ENCODE measurements at places on chromosomes 13 and 19. TPM values are rescaled to one million over a fixed set of nuclear protein-coding genes. Genes with fewer than 3 reads are reported as not detected.

FFAR3 gene
- 4.9 TPM for total RNA-seq

DNA sequence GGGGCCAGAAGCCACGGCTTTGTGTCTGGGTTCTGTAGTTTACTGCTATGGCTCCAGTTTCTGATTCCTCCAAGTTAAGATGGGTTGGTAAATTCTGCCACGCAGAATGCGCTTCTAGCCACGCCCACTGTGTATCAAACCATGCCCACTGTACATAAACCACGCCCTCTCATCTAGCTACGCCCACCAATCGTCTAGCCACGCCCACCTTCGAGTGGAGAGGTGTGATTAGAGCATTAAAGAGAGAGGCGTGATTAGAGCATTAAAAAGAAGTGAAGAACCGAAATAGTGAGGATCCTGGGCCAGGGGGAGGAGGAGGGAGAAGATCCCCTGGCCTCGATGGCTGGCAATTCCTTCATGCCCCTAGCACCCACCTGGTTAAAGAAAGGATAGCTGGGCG lies 43.7 kb upstream of the ADGRE5 start:
- DNase-seq: peak; percentile 32

GRCh38 chr13:110300090-110300815 lies 6.7 kb downstream of the COL4A1 start:
- no peak for DNase-seq

DNA sequence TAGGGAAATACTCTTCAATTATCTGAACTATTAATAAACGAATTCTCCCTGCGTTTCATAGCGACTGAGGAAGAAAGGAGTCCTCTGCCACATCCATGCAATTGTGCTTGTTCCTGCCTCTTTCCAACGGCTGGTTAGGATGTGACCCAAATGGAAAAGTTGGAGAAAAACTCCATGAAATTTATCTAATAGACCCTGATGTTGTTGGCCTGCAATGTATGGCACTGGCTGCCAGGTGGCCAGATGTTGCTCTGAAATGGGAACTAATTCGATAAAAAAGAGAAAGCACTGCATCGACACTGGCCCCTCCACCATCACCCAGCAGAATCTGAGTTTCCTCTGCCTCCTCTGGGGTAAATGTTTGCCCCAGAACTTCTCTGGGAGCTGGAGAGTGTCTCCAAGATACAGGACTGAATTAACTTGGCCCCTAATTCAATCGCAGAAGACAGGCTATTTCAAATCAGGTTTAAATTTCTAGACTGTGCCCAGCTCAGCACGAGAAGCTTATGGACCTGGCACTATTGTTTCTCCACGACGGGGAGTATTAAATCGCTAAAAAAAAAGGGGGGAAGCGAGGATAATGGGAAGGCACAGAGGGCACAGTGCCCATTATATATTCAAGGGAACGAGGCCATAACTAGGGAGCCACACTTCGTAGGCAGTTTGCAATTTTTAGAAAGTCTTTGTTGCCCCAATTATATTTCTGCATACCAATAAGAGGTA lies 103.9 kb downstream of the ZIC5 start:
- no peak for DNase-seq

DNA sequence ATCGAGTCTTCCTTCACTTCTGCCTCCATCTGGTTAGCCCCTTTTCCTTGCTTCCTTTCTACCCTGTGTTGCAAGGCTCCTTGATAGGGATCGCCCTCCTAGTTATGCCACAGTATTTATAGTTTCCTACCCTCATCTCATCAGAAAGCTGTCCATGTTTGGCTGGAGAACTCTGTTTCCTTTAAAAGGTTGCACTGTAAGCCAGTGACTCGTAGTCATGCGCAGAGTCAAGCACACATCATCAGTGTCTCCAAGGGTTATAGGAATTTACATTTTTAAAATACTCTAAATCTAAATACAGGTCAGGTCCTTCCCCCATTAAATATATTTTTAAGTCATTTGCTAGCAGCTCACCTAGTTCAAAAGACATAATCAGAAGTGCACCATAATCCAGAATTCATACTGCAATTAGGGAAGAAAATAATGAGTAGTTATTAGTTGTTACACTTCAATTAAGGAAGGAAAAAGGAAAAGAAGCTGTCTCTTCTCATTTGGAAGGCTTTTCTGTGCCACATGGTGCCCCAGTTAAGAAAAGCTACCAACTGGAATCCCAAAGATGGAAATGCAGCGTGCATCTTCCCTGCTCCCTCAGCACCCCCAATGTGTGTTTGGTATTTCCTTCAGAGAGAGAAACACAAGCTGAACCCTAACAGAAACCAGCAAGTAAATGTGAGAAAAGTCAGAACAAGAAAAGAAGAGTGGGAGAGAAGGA lies 81.0 kb downstream of the GPR12 start:
- DNase-seq: no peak
